Pulmonary artery endothelial cell (primary cell): ENCODE measurements at places on chromosomes 2 and 18.
A peak's percentile ranks its signal among the peaks of the same experiment; 100 is the strongest.

DNA sequence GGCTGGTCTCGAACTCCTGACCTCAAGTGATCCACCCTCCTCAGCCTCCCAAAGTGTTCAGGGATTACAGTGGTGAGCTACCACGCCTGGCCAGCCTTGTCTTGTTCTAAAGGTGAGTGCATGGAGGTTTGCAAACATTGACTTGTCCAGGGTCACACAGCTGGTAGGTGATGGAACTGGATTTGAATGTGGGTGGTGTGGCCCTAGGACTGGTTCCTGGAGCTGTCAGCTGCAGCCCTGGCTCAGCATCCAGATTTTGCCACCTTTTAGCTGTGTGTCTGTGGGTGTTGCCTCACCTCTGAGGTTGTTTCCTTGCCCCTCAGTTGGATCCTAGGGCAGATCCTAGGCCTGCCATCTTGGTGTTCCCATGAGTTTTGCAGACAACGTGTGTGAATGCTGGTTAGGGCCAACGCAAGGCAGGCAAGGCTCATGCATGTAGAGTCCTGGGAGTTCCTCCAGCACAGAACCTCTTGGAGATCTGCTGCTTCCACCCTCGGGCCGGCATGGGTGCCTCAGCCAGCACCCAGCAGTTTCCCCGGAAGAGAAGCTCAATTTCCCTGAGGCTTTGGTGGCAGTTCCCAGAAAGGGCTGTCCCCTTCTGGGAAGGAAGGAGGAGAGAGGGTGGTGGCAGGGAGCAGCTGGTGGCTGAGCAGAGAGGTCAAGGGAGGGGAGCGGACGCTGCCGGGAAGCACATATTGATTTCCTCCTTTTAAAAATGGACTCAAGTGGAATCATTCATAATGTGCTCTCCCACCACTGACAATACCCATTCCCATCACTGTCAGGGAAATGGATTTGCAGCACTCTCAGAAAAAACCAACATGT, 127.6 kb upstream of the HS6ST1 start:
- no peak for DNase-seq

DNA sequence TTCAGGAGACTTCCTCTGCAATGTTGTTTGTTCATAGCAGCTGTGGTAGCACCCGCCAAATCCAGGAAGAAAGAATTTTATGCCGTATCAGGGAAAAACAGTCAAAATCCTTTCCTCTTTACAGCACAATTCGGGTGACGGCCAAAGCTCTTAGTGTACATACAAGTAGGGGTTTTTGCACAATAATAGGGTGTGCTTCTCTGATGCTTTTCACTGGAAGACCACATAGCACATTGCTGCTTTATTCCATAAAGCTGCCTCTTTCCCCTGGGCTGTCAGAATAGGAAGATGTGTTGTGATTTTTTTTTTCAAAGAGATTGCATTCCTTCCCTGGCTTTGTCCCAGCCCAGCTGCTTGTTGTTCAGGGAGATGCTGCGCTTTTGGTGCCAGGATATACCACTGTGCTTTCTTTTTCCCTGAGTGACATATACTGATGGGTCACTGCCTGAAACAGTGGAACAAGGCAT, 27.2 kb upstream of the LANCL1 start:
- no peak for DNase-seq

GRCh38 chr2:174125090-174125489, 123.2 kb downstream of the OLA1 start:
- no peak for DNase-seq

- no peak for DNase-seq
Observed at GRCh38 chr2:217993817-217994463, 8.9 kb downstream of the TNS1 start.

- no peak for DNase-seq
Observed at GRCh38 chr2:99729104-99730025, 239.5 kb upstream of the REV1 start.

DNA sequence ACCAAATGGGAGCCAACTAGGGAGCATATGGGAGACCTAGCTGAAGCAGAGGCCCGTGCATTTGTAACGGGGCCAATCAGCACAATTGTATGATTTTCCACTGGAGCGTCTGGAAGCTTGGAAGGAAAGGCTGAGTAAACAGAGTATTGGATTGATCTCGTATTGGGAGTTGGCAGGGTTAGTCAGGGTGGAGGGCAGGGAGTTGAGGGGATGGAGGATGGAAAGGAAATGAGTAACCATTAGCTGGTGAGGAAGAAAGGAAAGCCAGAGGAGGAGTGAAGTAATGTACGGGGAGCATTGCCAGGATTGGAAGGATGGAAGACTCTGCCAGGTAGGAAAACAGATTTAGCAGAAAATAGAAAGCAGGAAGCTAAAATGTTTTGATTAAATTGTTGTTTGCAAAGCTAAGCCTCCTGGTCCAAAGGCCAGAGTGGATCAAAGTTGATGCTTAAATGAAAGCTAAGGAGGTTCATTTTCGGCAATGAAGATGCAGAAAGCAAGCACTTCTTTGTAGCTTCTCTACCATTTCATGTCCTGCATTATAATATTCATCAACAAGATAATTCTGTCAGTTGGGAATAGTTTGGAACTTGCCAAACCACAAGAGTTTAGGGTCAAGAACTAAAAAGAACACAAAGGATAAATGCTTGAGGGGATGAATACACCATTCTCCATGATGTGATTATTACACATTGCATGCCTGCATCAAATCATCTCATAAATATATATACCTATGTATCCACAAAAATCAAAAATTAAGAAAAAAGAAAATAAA, 75.6 kb upstream of the TTN start:
- peak; percentile 80 for DNase-seq

DNA sequence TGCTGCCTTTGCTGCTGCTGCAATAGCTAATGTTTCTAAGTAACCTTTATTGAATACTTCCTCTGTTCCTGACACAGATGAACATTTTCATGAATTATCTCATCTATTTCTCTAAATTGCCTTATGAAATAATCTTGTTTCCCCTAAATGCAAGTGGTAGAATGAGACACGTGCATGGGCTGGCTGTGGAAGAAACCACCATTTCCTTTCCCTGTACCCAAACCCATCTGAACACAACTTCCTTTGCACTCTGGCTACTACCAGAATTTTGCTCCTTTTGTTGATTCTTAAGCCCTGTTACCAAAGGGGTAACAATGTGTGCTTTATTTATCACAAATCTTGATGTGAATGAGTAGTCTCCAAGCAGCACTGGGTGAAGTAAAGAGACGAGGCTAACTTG, 29.2 kb downstream of the AKAIN1 start:
- DNase-seq = no peak

DNA sequence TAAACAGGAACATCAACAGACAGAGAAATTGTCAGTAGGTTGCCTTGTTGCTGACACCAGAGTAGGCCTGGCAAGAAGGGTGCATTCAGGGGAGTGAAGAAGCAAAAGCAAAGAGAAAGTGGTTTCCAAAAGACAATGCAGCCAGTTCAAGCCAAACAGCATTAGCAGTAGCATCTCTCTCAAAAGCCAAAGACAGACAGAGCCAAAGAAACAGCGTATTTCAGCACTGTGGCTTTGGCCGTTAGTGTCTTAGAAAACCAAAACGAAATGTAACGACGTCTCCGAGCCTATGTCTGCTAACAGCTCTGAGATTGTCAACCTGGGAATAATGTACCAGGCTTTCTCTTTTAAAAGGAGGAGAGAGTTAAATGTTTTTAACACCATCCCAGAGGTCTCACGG, 178.6 kb downstream of the NRP2 start:
- DNase-seq = no peak
